ENCODE measurements at places on chromosomes 2 and 18.
A peak's percentile ranks its signal among the peaks of the same experiment; 100 is the strongest.

DNA sequence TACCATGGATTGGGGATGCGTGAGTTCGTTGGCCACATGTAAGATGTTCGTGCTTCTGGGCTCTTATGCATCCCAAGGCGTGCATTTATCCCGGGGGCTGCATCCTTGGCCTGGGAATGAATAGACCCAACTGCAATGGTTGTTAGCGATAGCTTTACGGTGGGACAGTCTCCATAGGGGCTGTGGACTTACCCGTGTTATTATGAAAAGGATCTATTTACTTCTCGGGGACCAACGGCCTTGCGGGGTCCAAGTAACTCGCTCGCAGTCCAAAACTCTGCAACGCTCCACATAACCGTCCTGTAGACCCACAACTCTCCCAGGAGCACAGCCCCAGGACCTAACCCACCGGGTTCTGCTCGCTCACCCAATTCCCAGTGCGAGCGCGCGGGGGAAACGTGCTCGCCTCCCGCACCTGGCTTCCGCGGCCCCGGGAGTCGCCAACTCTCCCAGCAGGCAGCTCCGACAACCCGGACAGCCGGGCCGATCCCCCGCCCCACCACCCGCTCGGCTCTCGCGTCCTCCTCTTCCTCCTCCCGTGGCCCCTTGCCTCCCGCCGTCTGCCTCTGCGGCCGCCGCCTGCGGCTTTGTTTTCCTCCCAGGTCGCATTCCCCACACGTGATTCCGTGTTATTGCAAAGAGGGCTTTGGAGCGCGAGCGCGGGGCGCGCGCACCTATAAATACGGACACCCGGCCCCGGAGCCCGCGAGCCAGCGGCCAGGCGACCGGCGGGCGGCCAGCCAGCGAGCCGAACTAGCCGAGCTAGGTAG, at the start of gene CABLES1:
Gene CABLES1 (plus strand): TSS at position 706 of the 770 bp plus-strand sequence. CDS start 278 bp downstream, outside the sequence.
- peak; percentile 20 for DNase-seq

DNA sequence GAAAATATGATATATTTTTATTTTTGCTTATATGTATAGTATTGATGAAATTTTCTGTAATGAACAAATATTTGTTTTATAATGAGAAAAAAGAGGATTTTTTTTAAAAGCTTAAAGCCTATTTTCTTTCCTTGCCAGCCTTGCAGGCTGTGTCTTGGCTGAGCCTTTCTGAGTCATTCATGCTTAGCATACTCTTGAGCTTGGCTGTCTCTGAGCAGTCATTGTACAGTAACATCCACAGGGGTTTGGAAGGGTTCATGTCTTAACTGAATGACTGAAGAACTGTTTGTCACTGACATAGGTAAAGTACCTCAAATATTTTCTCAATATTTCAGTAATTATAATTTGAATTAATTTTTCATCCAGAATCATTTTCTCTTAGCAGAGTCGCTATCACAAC, 49.3 kb downstream of the GPR39 start:
- no peak for DNase-seq

DNA sequence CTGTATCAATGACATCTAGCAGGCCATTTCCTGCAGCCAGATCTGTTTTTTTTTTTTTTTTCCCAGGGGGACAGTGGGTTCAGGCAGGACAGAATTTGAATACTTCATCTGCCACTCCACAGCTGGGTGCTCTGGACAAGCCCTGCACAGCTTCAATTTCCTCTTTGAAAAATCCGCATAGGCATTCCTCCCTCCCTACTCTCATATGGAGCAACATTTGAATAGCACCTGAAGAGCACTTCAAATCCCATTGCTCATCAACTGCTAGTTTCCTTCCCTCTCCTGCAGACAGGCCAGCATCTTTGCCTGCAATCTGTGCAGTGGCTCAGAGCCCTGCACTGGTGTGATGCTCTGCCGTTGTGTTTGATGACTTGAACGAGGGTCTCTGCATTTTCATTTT, 326.3 kb downstream of the TSN start:
- no peak for DNase-seq

DNA sequence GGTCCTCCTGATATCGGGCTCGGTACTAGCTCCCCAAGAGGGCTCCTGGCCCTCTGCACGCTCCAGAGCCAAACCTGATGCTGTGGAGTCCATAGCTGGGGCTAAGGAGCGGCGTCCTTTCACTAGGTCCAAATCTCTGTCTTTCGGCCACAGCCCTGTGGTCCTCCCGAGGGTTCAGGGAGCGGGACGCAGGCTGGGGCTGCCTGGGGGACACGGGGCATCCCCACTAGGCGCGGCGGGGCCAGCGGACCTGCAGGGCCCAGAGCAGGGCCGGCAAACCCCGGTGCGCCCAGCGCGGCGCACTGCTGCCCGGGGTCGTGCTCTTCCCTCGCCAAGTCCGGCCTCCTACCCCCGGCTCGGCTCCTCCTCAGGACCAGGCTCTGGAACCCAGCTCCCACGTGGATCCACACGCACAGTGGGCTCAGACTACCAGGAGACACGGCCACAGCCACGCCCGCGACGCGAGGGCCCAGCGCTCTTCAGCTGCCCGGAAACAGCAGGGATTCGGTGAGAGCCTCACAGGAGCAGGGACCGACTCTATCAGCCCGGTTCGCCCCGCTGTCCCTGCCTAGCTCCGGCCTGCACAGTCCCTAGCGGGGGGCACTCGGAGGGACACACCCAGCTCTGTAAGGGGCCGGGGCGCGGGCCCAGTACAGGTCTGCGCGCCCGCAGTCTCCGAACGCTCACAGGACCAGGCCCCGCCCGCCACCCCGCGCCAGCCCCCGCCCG, 593 bp downstream of the ZNF514 start:
- no peak for DNase-seq

DNA sequence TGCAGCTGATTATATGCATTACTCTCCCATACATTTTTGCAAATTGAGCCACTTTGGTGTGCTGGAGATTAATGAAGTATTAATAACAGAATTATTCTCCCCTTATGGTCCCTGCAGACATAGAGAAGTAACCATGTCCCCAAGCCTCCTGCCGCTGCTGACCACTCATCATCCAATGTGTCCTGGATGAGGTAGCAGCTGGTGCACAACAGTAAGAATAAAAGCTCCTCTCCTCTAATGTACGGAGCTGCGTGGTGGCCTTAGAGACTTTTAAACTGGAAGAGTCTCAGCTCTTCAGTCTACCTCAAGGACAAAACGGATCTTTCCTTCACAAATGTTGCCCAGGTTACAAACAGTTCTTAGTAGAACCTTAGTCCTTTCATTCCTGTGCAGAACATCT, 37.7 kb downstream of the TPO start:
- no peak for DNase-seq

All from stimulated activated CD4-positive, alpha-beta T cell treated with anti-CD3 and anti-CD28 coated beads, Interleukin-4, amount 100 ng/mL, for 1 hour (primary cell).